Astrocyte (in vitro differentiated cells and primary cell): ENCODE measurements at places on chromosomes 4 and X. TPM values are rescaled to one million over a fixed set of nuclear protein-coding genes. Genes with fewer than 3 reads are reported as not detected.

Gene CXorf66
- not detected in 2 replicates for total RNA-seq

Gene USP27X
- total RNA-seq: 2.7 and 3.1 TPM in 2 replicates

Gene AFAP1
- total RNA-seq: 62.7 and 67.9 TPM in 2 replicates

- DNase-seq: no peak
Measured at GRCh38 chrX:49153467-49153866, 9.1 kb upstream of the MAGIX start.

DNA sequence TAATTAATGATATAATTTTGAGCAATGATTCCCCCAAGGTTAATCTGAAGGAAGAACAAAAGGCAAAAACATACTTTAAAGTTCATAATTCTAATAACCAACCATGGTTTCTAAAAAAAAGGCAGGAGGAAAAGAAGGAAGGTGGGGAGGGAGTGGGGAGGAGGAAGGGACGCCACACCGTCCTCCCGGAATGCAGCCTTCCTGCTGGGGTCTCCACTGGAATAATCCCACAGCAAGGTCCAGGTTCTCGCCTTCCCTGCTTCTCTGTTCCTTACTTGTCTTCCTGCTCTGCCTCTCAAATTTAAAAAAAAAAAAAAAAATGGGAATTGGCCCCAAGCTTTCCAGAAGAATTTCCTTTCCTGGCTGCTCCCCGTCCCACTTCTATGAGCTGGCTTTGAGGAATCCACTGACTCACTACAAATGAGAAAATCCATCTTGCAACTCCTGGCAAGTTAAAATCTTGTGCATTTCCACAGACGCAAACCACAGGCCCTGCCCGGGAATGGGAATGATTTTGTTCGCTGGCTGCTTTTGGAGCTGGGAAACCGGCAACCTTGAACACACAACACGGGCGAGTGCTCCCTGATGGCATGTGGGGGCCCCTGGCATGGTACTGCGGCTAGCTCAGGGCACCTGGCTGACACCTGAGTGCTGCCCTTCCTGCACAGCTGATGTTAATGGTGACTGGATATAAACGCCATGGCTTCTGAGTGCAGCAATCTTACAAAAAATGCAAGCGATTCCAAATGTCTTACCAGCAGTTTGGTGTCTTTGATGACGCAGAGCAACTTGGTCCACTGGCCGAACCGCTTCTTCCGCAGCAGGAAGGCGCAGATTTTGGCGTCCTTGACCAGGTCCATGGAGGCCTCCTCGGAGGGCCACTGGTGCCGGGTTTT is 97.0 kb downstream of the AFAP1 start:
- DNase-seq: peak; percentile 100

GRCh38 chr4:86011117-86011516 is 348.7 kb downstream of the MAPK10 start:
- DNase-seq: peak; percentile 96
